ENCODE measurements at places on chromosomes 4 and X.

DNA sequence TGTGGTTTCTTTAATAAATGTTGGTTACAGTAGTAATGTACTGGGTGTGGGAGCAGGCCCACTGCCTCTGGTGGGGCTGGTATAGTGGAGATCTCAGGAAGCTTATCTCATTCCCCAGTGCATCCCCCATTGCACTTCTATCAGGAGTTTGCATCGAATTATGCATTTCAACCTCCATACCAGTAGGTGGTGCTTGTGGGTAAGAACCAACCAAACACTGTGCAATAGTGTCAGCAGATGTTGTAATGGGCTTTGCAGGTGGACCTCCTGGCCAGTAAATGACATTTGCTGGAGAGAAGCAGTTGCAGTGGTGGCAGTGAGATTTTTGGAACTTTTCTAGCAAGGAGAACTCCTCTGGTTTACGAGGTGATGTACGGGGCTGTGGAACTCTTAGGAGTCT is 150.6 kb downstream of the POU3F4 start:
- no peak for DNase-seq

GRCh38 chr4:20813700-20814099 is 113.4 kb downstream of the PACRGL start:
- no peak for DNase-seq

- no peak for DNase-seq
Observed at GRCh38 chr4:102578819-102579218, 77.7 kb downstream of the NFKB1 start.

GRCh38 chr4:156568484-156568883 is 403.1 kb downstream of the PDGFC start:
- DNase-seq, result no peak

DNA sequence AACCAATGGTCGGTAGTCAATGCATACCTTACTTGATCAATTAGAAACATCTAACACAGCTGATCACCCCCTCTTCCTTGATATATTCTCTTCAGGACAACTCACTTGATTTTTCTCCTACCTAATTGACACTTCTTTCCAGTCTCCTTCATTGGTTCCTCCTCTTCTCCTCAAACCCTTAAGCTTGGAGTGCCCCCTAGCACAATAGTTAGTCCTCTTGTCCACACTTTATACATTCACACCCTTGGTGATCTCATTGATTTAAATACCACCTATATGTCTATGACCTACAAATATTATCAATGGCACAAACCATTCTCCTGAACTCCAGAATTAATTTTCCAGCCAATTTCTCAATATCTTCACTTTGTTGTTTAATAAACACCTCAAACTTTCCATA is 724.0 kb downstream of the ADGRL3 start:
- no peak for DNase-seq

- DNase-seq, result no peak
Observed at GRCh38 chr4:127686658-127687057, 43.5 kb upstream of the SLC25A31 start.

DNA sequence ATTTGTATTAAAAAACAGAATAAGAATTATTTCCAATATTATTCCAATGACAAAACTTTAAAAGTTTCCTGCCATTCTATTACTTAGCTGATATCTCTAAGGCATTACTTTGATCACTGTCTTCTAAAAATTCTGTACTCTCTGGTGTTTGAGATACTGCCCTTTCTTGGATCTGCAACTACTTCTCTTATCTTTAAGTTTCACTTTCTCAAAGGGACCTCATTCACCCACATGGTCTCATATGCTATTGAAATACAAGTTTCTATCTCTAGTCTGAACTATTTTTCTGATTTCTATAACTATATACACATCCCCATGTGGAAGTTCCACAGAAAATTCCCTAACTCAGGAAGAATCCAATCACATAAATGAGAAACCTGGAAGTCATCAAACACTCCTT is 22.2 kb downstream of the TMPRSS11E start:
- DNase-seq, result no peak

- no peak for DNase-seq
Observed at GRCh38 chrX:37686369-37686995, 891 bp downstream of the XK start.

GRCh38 chrX:149641432-149641831 is 9.8 kb upstream of the TMEM185A start:
- DNase-seq, result no peak

DNA sequence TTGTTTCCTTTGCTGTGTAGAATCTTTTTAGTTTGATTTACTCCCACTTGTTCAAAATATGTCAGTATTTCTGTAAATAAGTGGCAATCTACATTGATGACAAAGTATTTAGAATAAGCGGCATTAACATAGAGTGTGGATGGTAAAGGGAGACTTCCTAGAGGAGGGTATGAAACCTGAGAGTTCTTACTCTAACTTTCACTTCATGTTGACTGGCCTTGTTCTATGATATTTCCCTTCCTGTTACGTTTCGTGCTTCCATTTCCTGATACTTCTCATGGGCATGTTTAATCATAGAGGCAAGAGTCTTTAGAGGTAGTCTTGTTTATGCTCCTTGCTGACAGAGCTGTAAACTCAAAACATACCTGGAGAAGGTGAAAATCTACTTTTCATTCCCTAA is 408.9 kb downstream of the GLUD2 start:
- DNase-seq, result no peak

Measured in vagina (tissue), 2 donors.